ENCODE measurements at places on chromosomes 16 and 17.

DNA sequence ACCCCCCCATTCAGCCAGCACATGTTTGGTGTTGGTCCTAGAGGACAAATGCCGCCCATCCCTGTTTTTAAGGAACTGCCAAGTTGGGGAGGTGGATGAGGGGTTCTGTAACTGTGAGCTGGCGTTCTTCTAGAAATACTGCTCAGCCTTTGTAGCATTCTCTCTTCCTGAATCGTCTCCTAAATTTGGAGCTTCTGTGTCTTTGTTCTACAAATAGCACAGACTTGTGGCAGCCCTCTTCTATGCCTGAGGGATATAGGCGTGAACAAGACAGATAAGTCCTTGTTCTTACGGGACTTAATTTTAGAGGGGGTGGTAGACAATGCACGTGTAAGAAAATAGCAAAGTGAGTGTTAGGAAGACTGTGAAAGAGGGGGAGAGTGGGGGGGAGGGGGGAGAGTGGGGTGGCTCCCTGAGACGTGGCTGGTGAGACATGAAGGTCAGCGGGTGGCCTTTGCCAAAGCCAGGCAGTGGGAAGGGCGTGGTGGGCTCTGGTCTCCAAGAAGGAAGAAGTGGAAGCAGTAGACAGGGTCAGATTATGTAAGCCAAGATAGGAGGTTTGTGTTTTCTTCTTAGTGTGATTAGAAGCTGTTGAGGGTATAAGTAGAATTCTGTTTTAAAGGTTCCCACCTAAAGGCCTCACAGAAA is 9.9 kb downstream of the MFSD11 start:
- H3K36me3 ChIP-seq, result peaks cover 23% of the 10 kb centered on the region
- no peaks in the 10 kb centered on the region for H3K27me3 ChIP-seq

DNA sequence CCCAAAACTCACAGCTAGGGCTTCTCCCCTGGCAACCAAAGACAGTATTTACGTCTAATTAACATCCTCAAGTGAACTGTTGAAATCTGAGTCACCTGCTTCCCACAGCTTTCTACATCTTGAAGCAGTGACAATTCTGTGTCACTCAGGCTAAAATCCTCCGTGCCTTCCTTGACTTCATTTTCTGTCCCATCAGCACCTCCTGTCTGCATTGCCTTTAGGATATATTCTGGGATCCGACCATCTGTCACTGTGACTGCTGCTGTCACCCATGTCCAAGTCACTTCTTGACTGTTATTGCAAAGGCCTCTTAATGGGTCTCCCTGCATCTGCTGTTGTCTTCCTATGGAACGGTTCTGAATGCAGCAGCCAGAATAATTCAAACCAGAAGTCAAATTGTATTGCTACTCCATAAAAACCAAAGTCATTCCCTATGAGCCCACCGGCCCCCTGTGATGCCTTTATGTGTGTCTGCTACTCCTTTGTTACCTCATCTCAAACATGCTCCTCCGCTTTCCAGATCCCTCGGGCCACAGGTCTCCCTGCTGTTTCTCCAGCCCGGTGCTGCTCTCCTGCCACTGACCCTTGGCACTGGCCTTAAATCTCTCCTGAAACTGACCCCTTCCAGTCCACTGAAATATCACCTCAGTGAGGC is 56.9 kb downstream of the WWP2 start:
- H3K4me1 ChIP-seq, result no peaks in the 10 kb centered on the region
- H3K27ac ChIP-seq, result no peak overlapping the region
- DNase-seq, result no peak
- H3K36me3 ChIP-seq, result peaks cover 19% of the 10 kb centered on the region
- H3K4me3 ChIP-seq, result no peak overlapping the region
- no peaks in the 10 kb centered on the region for H3K27me3 ChIP-seq

GRCh38 chr17:19292377-19292711 is 55.2 kb downstream of the EPN2 start:
- H3K27ac ChIP-seq, result no peak overlapping the region
- no peaks in the 10 kb centered on the region for H3K4me1 ChIP-seq
- peaks cover 4% of the 10 kb centered on the region for H3K27me3 ChIP-seq
- H3K4me3 ChIP-seq, result no peak overlapping the region
- no peaks in the 10 kb centered on the region for H3K36me3 ChIP-seq
- DNase-seq, result no peak

DNA sequence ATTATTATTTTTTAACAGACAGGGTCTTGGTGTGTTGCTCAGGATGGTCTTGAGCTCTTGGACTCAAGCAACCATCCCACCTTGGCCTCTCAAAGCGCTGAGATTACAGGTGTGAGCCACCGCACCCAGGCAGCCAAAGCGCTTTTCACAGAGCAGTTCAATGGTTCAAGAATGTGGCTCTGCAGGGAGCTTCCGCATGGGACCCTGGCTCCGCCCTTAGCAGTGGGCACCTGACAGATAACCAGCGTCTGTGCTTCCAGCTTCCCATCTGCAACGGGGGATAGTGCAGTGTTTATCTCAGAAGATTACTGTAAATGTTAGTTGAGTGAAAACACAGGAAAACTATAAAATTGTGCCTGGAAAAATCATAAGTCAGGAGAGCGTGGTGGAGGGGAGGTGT is 99.4 kb downstream of the KCNJ12 start:
- H3K4me1 ChIP-seq, result no peaks in the 10 kb centered on the region
- peaks cover 5% of the 10 kb centered on the region for H3K36me3 ChIP-seq
- DNase-seq, result no peak
- H3K27me3 ChIP-seq, result peaks cover 24% of the 10 kb centered on the region
- H3K27ac ChIP-seq, result no peak overlapping the region

DNA sequence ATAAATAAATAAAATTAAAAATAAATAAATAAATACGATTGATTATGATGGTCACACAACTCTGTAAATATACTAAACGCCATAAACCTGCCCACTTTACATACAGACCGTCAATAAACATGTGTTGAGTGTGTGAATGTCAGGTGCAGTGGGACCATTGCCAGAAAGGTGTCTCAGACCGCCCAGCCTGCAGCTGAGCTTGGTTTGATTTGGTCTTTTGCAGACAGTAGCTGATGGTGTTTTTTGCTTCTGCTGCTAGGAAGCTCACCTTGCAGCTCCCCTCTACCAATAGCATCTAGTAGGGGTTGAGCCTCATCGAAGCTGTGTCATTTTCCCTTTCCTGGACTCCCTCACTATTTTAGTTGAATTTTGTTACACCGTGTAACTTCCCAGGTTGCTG is 23.5 kb downstream of the UBALD1 start:
- DNase-seq, result no peak
- no peaks in the 10 kb centered on the region for H3K36me3 ChIP-seq
- H3K4me1 ChIP-seq, result no peaks in the 10 kb centered on the region
- H3K27me3 ChIP-seq, result peaks cover 2% of the 10 kb centered on the region

DNA sequence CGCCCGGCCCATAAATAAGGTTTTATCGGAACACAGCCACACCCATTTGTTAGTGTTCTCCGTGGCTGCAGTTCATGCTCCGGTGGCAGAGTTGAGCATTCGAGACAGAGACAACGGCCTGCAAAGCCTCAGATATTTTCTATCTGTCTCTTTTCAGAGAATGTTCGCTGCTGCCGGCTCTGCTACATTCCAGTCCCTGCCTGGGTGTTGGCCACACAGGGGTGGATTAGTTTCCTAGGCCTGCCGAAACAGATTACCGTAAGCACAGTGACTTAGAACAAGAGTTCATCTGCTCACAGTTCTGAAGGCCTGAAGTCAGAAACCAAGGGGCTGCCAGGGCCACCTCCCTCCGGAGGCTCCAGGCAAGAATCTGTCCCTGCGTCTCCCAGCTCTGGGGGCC is 19.1 kb upstream of the GSG1L start:
- H3K4me1 ChIP-seq, result no peaks in the 10 kb centered on the region
- no peaks in the 10 kb centered on the region for H3K36me3 ChIP-seq
- no peaks in the 10 kb centered on the region for H3K27me3 ChIP-seq
- H3K4me3 ChIP-seq, result no peak overlapping the region

GRCh38 chr16:57026778-57027062 is 37.4 kb downstream of the NLRC5 start:
- no peaks in the 10 kb centered on the region for H3K27me3 ChIP-seq
- H3K36me3 ChIP-seq, result peaks cover 76% of the 10 kb centered on the region
- DNase-seq, result no peak
- peaks cover 92% of the 10 kb centered on the region for H3K4me1 ChIP-seq
- no peak overlapping the region for H3K4me3 ChIP-seq

- H3K27me3 ChIP-seq, result no peaks in the 10 kb centered on the region
- DNase-seq, result no peak
- peaks cover 32% of the 10 kb centered on the region for H3K4me1 ChIP-seq
- H3K4me3 ChIP-seq, result no peak overlapping the region
These were observed 22.8 kb downstream of the TMEM204 start for GRCh38 chr16:1556254-1556653.
